ENCODE measurements at places on chromosomes 6 and 20.

GRCh38 chr20:36741072-36741471, 4.8 kb downstream of the NDRG3 start:
- DNase-seq: no peak

DNA sequence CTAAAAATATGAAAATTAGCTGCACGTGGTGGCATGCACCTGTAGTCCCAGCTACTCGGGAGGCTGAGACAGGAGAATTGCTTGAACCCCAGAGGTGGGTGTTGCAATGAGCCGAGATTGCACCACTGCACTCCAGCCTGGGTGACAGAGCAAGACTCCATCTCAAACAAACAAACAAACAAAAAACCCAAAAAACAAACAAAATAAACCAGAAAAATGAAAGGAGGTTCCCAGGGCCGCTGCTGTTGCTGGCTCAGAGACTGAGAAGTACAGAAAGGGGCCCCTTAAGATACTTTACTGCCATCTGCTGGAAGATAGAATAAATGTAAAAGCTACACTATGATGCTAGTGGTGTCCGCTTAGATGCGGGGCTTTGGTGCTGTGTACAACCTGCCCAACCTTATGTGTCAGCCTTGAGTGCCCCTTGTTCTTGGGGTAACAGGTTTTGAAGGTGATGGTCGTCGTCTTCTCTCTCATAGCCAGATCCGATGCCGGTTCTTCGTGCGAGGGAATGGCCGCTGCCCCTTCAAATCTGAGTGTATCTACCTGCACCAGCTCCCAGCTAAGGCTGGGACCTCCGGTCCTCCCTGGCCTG, 2.8 kb upstream of the FANCE start:
- peak; percentile 54 for DNase-seq

DNA sequence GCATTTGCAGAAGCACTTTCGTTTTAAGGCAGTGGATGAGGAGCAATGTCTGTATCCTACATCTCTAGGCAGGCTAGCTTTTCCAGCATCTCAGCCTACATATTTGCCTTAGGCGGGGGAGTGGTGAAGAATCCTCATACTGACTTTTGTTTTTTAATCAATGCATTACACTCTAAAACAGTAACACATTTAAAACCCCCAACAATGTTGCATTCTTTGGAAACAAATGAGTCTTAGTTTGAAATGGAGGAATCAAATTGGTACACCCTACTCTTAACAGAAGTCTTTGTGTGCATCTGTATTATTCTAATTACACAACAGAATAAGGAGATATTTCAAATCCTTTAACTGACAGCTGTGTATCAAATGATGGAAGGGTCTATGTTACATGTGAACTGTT, 9.0 kb downstream of the NKAIN2 start:
- DNase-seq: no peak

- DNase-seq: peak; percentile 78
Measured at GRCh38 chr20:40899344-40899743, 129.3 kb upstream of the TOP1 start.

DNA sequence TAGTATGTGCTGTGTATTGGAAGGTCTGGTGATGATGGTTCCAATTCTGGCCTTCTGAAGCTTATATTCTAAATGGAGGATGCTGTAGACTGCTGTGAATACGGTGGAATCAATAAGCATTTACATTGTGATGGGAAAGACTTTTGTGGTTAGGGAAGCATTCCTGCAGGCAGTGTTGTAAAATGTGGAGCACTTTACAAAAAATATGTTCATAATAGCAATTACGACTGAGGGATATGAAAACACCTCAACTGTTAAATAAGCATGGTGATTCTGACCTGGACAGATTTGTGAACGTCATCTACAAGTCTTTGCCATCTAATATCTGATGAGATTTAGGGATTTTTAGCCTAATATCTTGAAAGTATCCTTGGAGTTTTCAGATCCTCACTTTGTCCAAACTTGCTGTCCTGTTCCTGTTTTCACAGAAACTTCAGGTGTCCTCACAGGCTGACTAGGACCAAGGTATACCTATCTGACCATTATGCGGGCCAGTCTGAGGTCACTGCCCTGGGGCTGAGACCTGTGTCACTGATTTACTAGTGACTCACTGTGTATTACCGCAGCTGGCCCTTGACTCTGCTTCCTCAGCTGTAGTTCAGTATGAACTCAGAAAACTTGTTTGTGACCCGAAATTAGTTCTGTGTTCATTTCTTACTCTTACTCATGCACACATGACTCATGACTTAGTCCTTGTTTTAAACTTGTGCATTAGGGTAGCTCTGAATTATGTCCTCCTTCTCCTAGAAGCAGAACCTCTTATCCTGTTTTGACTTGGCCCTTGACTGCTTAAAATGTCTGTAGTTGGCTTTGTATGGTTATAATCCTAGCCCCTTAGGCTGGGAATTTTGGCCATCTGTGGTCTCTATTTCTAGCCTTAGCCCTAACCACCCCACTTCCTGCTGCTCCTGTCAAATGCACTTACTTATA, 343.0 kb downstream of the CDKAL1 start:
- no peak for DNase-seq

- DNase-seq: no peak
Measured at GRCh38 chr6:12014873-12015149, 2.7 kb downstream of the HIVEP1 start.

GRCh38 chr20:50381771-50382593, 128.2 kb upstream of the PTPN1 start:
- no peak for DNase-seq
